Right hindlimb (tissue), 1 donor: ENCODE measurements at places on chromosomes 7 and 10.

DNA sequence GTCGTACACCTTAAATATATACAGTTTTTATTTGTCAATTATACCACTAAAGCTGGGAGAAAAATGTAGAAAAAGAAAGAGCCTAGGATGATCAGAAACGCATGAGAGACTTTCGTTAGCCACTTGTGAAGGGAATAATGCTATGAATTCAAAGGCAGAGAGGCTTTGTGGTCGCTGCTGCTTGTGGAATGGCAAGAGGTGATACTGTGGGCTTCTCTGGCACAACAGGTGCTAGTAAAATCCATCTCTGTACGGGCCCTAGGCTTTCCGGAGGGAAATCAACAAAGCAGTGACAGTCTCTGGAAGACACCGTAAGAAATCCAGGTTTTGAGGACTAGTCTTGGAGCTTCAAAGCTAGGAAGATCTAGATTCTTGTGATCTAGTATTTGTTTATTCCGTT is 52.6 kb downstream of the LRRC72 start:
- no peak for DNase-seq

- DNase-seq, result no peak
Observed at GRCh38 chr7:5667391-5667790, 114.1 kb downstream of the RNF216 start.

DNA sequence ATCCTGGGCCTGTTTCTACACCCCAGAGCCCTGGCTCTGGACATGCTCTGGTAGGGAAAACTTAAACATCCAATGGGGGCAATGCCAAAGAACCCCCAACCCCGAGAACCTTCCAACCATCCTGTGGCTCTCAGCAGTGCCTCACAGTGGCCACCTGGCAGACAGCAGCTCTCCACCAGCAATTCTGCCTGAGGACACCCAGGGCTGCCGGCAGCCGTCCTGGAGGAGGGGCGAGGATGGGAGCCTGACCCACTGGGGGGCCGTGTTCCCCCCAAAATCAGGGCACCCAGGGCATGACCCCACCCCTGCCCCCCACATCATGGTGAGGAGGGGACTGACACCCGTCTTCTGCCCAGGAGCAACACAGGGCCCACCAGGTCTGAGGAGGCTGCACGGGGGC is 32.7 kb downstream of the DPYSL4 start:
- DNase-seq, result no peak

DNA sequence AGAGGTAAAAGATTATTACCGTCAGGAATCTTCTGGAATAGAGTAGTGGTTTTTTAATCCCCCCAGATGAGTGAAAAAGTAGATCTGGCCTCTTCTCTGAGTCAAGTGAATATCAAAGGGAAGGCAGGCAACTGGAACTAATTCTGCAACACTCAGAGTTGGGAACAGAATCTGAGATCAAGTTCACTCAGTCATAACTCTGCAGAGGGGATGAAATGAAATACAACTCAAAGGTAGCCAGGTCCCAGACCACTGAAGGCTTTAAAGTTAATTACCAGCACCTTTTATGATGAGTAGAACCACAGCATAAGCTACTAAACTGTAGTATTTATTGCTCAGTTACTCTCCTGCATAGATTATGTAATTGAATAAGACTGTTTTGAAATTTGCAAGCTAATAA is 455.6 kb upstream of the AKR1E2 start:
- peak; percentile 36 for DNase-seq

- no peak for DNase-seq
Observed at GRCh38 chr7:137667633-137668387, 179.0 kb downstream of the DGKI start.

- DNase-seq, result no peak
Observed at GRCh38 chr10:76329891-76330575, 898.6 kb downstream of the LRMDA start.

- DNase-seq, result no peak
Observed at GRCh38 chr7:158811461-158811860, 17.8 kb downstream of the ESYT2 start.

DNA sequence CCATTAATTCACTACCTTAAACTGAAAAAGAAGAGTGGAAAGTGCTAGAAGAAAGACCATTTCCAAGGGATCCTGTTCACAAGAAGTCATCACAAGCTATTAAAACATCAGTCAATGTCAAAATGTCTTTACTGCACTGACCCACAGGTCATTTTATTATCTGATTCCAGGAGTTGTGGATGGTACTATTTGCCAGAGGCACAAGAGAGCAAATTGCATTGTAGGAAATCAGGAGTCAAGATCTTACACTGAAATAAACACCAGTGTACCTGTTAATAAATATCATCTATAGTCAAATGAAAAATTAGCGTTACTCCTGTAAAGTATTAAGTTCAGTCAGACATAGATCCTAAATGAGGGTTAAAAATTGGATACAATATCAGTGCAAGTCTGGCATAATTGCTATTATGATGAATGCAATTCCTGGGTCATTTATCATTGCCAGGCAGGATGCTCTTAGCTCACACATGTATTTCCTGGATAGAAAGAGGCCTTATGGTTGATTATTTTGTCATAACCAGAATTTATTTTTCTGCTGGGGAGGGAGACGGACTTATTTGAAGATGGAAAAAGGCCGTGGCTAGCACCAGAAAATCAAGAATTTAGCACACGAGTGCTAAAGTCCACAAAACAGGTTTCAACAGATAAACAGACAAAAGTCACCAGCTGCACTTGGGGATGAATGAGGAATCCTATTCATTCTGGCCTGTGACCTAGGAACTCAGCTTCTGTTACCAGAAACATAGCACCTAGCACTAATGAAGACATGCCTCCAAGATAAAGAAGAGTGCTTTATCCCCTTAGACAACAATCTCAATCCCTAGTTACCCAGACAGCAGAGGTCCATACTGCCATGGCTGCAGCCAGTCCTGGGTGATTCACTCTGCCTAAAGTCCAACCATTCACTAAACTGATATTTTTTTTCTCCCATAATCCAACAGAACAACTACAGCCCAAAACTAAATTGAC is 683.1 kb upstream of the POM121L12 start:
- DNase-seq, result no peak

DNA sequence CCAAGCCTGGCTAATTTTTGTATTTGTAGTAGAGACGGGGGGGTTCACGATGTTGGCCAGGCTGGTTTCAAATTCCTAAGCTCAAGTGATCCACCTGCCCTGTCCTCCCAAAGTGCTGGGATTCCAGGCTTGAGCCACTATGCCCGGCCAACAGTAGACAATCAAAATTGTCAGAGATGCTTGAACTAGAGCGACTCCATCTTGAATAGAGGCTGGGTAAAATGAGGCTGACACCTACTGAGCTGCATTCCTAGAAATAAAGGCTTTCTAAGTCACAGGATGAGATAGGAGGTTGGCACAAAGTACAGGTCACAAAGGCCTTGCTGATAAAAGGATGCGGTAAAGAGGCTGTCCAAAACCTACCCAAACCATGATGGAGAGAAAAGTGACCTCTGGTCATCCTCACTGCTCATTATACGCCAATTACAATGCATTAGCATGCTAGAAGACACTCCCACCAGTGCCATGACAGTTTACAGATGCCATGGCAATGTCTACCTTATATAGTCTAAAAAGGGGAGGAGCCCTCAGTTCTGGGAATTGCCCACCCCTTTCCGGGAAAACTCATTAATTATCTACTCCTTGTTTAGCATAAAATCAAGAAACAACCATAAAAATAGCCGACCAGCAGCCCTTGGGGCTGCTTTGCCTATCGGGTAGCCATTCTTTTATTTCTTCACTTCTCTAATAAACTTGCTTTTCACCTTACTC is 134.5 kb downstream of the BAMBI start:
- DNase-seq, result no peak

DNA sequence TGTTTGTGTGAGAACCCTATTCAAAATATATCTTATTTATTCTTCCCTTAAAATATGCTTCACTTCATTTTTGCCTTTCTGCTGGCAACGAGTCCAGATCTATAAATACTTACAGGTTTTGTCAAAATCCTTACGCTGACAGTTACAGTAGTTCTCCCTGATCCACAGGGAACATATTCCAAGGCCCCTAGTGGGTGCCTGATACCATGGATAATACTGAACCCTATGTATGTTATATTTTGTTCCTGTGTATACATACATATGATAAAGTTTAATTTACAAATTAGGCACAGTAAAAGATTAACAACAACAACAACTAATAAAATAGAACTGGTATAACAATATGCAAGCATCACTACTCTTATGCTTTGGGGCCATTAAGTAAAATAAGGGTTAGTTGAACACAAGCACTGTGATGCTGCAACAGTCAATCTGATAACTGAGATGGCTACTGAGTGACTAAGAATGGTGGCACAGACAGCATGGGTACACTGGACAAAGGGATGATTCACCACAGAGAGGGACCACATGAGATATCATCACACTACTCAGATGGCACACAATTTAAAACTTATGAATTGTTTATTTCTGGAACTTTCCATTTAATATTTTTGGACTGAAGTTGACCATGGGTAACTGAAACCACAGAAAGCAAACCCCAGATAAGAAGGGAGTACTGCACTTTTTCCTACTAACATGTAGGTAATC is 29.4 kb upstream of the PCGF5 start:
- no peak for DNase-seq

DNA sequence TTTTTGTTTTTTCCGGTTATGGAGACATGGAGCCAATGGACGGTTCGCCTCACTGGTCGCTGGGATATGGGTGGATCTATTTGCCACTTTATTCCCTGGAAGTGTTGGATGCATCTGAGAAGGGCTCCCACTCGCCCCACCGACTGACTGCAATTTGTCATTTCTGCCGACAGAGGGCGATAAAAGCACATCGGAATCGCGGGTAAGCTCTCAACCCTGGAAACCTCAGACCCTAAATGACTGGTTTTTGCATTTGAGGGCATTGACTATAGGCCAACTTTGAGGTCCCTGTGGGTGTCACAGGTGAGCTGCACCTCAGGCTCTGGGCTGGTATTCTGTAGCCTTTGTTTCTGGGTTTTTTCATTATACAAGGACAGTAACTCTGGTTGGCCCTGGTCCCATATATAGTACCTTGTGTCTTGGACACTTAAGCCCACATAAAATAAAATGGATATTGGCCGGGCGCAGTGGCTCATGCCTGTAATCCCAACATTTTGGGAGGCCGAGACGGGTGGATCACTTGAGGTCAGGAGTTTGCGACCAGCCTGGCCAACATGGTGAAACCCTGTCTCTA is 11.9 kb upstream of the OPALIN start:
- peak; percentile 51 for DNase-seq

- no peak for DNase-seq
Observed at GRCh38 chr7:37129035-37129425, 319.6 kb downstream of the ELMO1 start.
